ENCODE measurements at places on chromosomes 3 and 15.

- H3K4me1 ChIP-seq = peaks cover 6% of the 10 kb centered on the region
- no peak for DNase-seq
- H3K36me3 ChIP-seq = no peaks in the 10 kb centered on the region
- H3K27ac ChIP-seq = no peak overlapping the region
Measured at GRCh38 chr3:148642616-148643015, 55.1 kb upstream of the AGTR1 start.

GRCh38 chr15:87609474-87609873 is 647.1 kb downstream of the NTRK3 start:
- H3K27me3 ChIP-seq = no peaks in the 10 kb centered on the region
- DNase-seq = no peak
- H3K4me1 ChIP-seq = peaks cover 9% of the 10 kb centered on the region
- H3K4me3 ChIP-seq = no peak overlapping the region

DNA sequence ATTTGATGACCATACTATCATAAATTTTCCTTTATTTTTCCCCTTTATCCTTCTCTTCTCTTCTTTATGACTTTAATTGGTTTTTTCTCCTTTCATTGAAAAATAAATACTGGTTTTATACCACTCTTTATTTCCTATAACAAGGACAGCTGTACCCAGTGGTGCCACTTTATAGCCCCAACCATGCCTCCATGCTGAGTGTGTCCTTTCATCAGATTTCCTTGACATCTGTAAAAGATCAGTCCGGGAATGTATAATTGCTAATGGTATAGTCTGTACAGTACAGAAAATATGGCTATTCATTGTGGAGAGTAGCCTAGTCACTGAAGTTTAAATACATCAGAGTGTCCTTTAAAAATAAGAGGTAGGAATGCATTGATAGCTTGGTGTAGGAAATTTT is 74.6 kb downstream of the EPHA3 start:
- no peak for DNase-seq
- H3K4me1 ChIP-seq = no peaks in the 10 kb centered on the region
- no peak overlapping the region for H3K4me3 ChIP-seq
- H3K36me3 ChIP-seq = no peaks in the 10 kb centered on the region
- H3K27me3 ChIP-seq = no peaks in the 10 kb centered on the region
- no peak overlapping the region for H3K27ac ChIP-seq

DNA sequence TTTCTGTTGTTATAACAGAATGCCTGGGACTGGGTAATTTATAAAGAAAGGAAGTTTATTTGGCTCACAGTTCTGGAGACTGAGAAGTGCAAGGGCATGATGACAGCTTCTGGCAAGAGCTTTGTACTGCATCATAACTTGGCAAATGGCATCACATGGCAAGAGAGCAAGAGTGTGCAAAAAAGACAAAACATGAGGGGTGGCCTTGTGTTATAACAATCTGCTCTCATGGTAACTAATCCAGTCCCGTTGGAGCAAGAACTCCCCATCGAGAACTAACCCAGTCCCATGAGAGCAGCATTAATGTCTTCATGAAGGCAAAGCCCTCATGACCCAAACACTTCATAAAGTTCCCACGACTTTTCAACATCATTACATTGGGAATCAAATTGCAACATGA is 23.2 kb downstream of the SCN11A start:
- DNase-seq = no peak
- no peaks in the 10 kb centered on the region for H3K36me3 ChIP-seq
- H3K27me3 ChIP-seq = no peaks in the 10 kb centered on the region

DNA sequence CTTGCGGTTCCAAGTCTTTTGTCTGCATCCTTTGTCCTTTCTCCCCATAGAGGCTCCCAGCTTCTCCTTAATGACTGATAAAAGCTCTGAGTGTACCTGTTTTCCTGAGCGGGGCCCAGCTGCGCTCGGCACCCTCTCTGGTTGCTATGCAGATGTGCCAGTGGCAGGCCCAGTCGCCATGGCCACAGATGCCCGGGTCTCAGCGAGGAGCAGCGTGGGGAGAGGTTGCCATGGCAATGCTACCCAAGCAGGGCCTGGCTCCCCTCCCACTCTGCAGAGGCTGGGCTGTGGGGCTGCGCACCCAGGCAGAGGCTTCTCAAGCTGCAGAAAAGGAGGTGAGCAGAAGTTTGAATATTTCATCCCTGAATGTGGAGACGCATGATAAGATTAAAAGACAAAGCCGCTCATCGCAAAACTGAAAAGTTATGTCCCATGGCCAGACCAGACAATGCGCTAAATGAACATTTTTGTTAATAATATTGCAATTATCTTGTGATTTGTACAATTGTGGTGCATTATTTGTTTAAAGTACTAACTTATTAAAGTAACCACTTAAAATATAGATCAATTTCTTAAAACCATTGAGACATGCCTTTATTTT is 66.1 kb downstream of the TPRA1 start:
- no peaks in the 10 kb centered on the region for H3K27me3 ChIP-seq
- no peaks in the 10 kb centered on the region for H3K36me3 ChIP-seq
- H3K4me1 ChIP-seq = no peaks in the 10 kb centered on the region
- DNase-seq = no peak

- H3K27me3 ChIP-seq = no peaks in the 10 kb centered on the region
- H3K27ac ChIP-seq = no peak overlapping the region
- H3K4me1 ChIP-seq = no peaks in the 10 kb centered on the region
- H3K36me3 ChIP-seq = no peaks in the 10 kb centered on the region
- H3K4me3 ChIP-seq = no peak overlapping the region
Measured at GRCh38 chr15:37767841-37768455, 166.5 kb upstream of the TMCO5A start.

- no peak for DNase-seq
- H3K4me3 ChIP-seq = peak overlapping the region; percentile 54
- H3K36me3 ChIP-seq = no peaks in the 10 kb centered on the region
- H3K4me1 ChIP-seq = no peaks in the 10 kb centered on the region
- no peaks in the 10 kb centered on the region for H3K27me3 ChIP-seq
- no peak overlapping the region for H3K27ac ChIP-seq
Measured at GRCh38 chr3:57889807-57890206, 118.4 kb upstream of the FLNB start.

GRCh38 chr15:33328106-33328505 is 17.3 kb downstream of the RYR3 start:
- H3K4me1 ChIP-seq = no peaks in the 10 kb centered on the region
- H3K36me3 ChIP-seq = no peaks in the 10 kb centered on the region
- no peaks in the 10 kb centered on the region for H3K27me3 ChIP-seq
- no peak overlapping the region for H3K27ac ChIP-seq
- DNase-seq = no peak

DNA sequence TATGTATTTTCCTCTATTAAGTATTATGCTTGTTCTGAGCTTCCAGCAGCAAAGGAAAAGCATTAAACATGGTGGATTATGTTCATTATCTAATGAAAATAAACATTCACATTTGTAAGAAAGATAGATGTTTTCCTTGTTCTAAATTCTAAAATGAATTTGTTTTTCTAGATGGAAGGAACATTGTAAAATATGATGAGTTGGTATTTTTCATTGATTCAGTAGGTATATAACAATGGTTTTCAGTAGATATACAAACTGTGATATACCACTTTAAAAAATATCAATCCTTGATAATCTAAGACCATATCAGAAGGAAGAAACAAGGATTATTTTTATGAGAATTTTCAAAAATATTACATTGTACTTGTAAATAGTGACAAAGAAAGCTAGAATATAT is 290.6 kb upstream of the GOLIM4 start:
- H3K4me3 ChIP-seq = no peak overlapping the region
- no peak for DNase-seq
- no peaks in the 10 kb centered on the region for H3K27me3 ChIP-seq
- H3K27ac ChIP-seq = no peak overlapping the region
- no peaks in the 10 kb centered on the region for H3K4me1 ChIP-seq
- no peaks in the 10 kb centered on the region for H3K36me3 ChIP-seq

GRCh38 chr3:195817578-195818135 is 5.9 kb upstream of the MUC4 start:
- H3K4me1 ChIP-seq = no peaks in the 10 kb centered on the region
- H3K36me3 ChIP-seq = no peaks in the 10 kb centered on the region
- H3K27ac ChIP-seq = no peak overlapping the region
- DNase-seq = peak; percentile 9

DNA sequence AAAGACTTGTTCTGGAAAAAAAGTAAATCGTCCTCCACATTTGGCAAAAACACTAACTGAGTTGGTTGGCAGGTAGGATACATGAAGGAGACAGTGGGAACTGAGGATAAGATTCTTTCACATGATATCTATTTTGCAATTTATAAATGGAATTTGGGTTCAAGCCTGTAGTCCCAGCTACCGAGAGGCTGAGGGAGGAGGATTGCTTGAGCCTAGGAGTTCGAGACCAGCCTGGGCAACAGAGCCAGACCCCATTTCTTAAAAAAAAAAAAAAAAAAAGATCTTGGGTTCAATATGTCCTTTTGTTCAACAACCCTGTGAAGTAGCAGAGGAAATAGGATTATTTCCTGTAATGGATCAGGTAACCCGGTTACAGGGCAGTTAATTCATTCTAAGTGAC is 35.7 kb upstream of the CFAP161 start:
- H3K4me1 ChIP-seq = no peaks in the 10 kb centered on the region
- DNase-seq = no peak
- no peaks in the 10 kb centered on the region for H3K36me3 ChIP-seq
- H3K4me3 ChIP-seq = no peak overlapping the region
- H3K27ac ChIP-seq = no peak overlapping the region

GRCh38 chr3:30319713-30320112 is 286.7 kb upstream of the TGFBR2 start:
- no peaks in the 10 kb centered on the region for H3K36me3 ChIP-seq
- peak; percentile 43 for DNase-seq
- no peak overlapping the region for H3K27ac ChIP-seq
- peaks cover 4% of the 10 kb centered on the region for H3K4me1 ChIP-seq

- no peaks in the 10 kb centered on the region for H3K27me3 ChIP-seq
- H3K4me3 ChIP-seq = no peak overlapping the region
- H3K4me1 ChIP-seq = no peaks in the 10 kb centered on the region
- peak; percentile 62 for DNase-seq
- no peaks in the 10 kb centered on the region for H3K36me3 ChIP-seq
Measured at GRCh38 chr3:47007001-47007400, 27.5 kb downstream of the NBEAL2 start.

- H3K27me3 ChIP-seq = no peaks in the 10 kb centered on the region
- no peak overlapping the region for H3K27ac ChIP-seq
- H3K4me3 ChIP-seq = no peak overlapping the region
- no peaks in the 10 kb centered on the region for H3K4me1 ChIP-seq
Measured at GRCh38 chr3:23390989-23391553, 187.9 kb downstream of the UBE2E2 start.

DNA sequence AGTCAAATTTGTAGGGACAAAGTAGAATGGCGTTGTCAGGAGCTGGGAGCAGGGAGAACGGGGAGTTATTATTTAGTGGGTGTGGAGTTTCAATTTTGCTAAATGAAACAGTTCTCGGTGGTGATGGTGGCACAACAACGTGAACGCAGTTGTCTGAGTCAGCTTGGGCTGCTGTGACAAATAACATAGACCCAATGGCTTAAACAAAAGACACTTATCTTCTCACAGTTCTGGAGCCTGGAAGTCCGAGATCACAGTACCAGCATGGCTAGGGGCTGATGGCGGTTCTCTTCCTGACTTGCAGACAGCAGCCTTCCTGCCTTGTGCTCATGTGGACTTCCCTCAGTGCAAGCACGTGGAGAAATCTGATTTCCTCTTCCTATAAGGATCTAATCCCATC is 90.2 kb downstream of the CHSY1 start:
- no peaks in the 10 kb centered on the region for H3K4me1 ChIP-seq
- no peak overlapping the region for H3K27ac ChIP-seq

DNA sequence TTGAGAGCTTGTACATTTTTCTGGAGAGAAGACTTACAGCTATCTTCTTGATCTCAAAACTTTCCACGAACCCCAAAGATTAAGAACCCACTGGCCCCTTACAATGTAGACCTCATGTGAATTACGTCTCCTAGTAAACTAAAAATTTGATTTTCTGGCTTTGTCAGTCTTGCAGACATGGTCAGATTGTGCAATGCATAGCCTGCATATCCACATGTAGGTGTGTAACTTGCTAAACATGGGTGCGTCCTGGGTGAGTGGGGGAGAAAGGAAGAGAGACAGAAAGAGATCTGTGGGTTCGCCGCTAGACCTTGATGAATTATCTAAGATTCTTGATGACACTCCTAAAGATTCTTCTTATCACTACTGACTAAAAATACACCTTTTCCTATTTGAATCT is 561.2 kb upstream of the MDFIC2 start:
- H3K36me3 ChIP-seq = no peaks in the 10 kb centered on the region
- H3K27me3 ChIP-seq = peaks cover 2% of the 10 kb centered on the region
- no peak overlapping the region for H3K4me3 ChIP-seq
- H3K27ac ChIP-seq = no peak overlapping the region

DNA sequence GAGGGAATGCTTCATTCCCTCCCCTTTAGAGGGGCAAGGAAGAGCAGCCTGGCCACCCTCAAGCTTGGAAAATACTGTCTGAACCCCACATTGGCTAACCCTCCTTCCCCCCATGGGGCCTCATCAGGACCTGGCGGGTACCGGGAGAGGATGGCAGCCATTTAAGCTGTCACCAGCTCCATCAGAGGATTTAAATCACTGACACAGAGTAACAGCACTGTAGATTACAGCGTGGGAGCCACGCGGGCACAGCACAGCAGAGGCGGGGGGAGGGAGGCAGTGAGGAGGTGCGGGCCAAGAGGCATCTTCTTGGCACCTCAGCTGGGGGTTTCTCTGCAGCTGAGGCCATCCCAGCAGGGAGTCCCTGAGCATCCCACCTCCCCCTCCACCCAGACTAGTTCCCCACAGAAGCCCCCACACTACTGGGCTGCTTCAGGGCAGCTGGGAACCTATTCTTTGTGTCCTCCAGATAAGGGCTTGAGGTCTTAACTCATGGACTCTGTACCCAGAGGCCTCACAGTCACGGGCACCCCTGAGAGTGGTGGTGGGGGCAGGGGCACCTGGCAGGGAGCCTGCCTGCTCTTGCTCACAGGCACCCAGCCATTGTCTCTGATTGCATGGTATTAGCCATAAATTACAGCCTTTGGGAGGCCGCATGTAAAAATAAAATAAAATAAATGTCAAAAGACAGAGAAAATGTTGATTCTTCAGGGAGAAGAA is 21.9 kb upstream of the CACNA2D2 start:
- no peak for DNase-seq
- no peaks in the 10 kb centered on the region for H3K36me3 ChIP-seq
- no peaks in the 10 kb centered on the region for H3K27me3 ChIP-seq
- H3K4me3 ChIP-seq = no peak overlapping the region

- no peak overlapping the region for H3K4me3 ChIP-seq
- H3K27me3 ChIP-seq = no peaks in the 10 kb centered on the region
- H3K27ac ChIP-seq = peak overlapping the region; percentile 51
- H3K4me1 ChIP-seq = peaks cover 4% of the 10 kb centered on the region
- no peaks in the 10 kb centered on the region for H3K36me3 ChIP-seq
Measured at GRCh38 chr3:11385891-11386290, 113.7 kb downstream of the ATG7 start.

DNA sequence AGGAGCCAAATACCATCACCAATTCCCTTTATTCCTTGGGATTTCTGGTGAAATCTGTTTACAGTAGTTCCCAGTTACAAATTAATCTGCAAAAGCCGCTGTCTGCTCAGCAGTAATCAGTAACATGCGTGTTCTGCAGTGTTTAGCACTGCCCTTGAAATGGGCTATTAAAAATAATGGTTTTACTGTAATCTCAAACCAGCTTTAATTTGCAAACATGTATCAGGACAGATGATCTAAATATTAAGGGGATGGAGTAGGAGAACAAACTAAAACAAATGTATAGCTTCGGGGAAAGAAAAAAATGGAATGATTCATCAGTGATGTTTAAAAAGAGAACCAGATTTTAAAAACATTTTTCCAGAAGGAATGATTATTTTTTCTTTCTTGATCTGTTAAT is 513.2 kb downstream of the MECOM start:
- no peak overlapping the region for H3K27ac ChIP-seq
- no peak for DNase-seq
- H3K4me3 ChIP-seq = no peak overlapping the region
- no peaks in the 10 kb centered on the region for H3K4me1 ChIP-seq
- no peaks in the 10 kb centered on the region for H3K27me3 ChIP-seq

All from aorta (tissue), 5 donors.